Retinal pigment epithelial cell (primary cell): ENCODE measurements at places on chromosomes 3 and 15.
A peak's percentile ranks its signal among the peaks of the same experiment; 100 is the strongest.

GRCh38 chr3:13325892-13326443 is 94.2 kb downstream of the NUP210 start:
- DNase-seq, result no peak

DNA sequence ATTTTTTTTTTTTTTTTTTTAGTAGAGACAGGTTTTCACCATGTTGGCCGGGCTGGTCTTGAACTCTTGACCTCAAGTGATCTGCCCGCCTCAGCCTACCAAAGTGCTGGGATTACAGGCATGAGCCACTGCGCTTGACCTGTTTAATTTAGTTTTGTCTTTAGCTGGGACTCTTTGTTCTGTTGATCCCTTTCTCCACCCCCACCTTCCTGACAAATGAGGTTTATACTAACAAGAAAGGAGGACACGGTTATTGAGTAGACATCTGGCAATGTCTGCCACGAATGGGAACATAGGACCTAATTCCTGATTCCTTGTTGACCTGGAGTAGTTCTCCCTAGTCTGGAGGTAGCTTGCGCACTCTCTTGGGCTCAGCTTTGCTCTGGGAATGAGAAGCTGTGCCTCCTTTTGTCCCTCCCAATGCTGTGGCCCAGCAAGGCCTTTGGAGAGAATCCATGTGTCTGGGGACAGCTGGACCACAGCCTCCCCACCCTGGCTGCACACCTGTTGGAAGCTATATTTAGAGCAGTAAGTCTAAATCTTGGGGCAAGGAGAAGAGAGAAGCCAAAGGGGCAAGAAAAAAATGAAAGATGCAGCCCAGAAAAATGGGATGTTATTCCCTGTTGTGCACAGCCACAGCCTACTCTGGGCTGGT is 53.2 kb upstream of the ADPGK start:
- no peak for DNase-seq

DNA sequence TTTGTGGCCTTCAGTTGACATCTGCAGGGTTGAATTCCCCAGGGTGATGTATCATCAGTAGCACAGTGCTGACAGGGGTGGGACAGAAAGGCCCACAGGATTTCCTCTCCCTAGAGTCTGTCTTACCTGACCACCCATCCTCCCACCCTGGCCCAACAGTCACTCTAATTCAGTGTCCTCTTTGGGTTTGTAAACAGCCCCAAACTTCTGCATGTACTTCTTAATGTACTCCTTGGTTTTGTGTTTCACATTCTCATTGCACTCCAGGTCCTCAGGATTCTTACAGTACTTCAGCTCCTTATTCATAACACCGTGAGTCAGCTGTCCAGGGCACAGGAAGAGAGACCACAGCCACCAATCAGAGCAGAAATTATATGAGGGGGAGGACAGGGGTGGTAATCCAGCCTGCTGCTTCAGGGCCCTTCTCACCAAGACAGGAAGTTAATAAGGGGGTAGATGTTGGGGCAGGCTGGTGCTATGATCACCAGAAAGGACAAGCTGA is 37.5 kb downstream of the NBEAL2 start:
- DNase-seq, result peak; percentile 31

- DNase-seq, result no peak
Measured at GRCh38 chr15:80041494-80042253, 17.8 kb upstream of the ZFAND6 start.

DNA sequence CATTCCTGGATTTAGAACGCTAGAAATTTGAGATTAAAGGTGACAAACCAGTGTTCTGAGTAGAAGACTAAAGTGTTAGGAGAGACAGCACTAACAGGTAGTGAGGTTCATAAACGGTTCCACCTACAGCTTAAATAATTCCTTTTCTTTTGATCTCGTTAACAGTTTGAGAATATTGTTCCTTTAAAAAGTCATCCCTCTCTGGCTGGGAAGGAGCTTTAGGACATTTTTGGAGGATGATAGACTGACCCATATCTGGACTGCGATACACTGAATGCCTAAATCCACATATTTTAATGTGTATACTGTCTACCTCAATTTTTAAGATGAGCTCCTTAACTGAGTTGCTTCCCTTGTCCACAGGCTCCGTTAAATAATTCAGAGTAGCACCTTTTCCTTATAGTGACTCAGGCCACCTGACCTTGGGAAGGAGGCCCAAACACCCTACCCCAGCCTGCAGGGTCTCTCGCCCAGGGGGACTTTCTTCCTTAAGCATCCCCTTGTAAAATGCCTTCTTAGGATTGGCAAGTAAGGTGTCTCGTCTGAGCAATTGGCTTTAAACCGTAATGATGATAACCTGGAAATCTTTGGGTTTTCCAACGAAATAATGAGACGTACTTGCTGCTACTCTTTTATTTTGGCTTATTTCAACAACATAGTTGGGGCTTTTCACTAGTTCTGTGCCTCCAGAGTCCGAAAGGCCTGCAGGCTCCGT is 3.3 kb downstream of the TRIM71 start:
- DNase-seq, result no peak

DNA sequence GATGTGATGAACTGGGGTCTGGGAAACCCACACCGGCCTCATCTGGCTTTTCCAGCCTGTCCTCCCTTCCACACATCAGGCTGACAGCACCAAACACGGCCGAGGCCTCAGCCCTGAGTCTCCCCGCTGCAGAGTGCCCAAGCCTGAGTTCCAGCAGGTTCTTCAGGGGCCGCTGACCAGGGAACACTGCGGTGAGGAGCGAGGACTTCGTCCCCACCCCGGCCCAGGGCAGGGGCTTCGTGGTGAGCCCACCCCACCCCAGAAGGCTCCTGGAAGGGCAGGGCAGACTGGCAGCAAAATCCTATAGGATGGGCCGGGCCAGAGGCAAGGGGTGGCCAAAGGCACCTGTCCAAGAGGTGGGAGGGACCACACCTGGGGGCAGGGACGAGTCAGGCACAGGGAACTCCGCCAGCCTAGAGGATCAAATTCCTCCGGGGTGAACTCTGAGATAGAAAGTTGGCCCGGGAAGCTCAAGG is at the start of gene SLC51A:
TSS of gene SLC51A (plus strand) at position 446 of the 476 bp plus-strand sequence. CDS start 179 bp downstream, outside the sequence.
- no peak for DNase-seq

- no peak for DNase-seq
Measured at GRCh38 chr3:84893211-84893610, 65.6 kb upstream of the CADM2 start.

GRCh38 chr15:96307856-96308394 is 22.6 kb upstream of the NR2F2 start:
- DNase-seq, result no peak

DNA sequence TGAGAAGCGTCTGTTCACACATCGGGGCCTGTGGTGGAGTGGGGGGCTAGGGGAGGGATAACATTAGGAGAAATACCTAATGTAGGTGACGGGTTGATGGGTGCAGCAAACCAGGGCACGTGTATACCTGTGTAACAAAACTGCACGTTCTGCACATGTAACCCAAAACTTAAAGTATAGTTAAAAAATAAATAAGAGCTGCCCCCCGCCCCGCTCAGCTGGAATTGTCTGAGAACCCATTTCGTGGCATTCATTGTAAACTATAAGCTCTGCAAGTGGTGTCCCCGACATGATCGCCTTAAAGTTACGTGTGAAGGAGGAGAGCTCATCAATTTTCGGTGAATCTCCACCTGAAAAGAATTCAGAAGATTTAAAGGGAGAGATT is 7.3 kb upstream of the LIPH start:
- no peak for DNase-seq

DNA sequence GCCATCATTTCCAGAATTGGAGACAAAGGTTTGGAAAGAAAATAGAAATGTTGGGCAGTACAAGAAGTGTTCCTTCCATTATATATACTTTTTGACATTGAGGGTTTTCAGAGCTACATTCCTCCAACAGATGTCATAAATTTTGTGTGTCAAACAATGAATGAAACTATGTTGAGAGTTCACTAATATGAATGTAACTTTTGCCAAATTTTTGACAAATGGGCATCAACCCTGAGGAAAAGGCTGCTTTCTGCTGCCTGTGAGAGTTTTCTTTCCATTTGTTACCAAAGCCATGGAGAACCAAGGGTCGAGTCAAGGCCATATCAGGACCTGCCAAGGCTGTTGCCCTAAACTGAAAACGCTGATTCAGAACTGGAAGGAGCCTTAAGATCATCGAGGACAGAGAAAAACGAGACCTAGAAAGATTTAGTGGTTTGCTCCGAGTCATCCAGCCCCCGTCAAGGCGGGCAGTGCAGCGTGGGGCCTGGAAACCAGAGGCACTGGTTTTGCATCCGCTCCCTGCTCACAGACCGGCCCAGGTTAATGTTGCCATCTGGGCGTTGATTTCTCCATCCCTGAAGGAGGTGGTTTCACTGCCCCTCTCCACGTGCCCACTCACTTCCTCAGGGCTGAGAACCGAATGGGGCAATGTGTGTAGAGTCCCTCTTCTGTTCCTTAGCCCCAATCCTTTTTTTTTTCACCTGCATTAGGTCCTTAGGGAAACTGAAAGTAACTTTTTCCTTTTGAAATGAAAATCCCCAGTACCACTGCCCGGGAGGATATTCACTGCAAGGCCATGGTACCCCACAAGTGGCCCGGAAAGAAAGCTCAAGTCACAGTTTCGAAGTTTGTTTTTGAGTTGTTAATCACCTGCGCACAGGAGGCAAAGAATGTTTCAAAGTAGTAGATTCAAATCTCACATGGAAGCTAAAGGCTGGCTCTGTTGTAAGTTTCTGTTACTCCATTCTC is 32.8 kb downstream of the TPM1 start:
- no peak for DNase-seq

- DNase-seq, result no peak
Measured at GRCh38 chr15:77808075-77808474, 175.4 kb upstream of the LINGO1 start.

- DNase-seq, result no peak
Measured at GRCh38 chr3:115350606-115351005, 203.5 kb upstream of the ZBTB20 start.

GRCh38 chr3:105355408-105356061 is 11.2 kb upstream of the ALCAM start:
- no peak for DNase-seq

DNA sequence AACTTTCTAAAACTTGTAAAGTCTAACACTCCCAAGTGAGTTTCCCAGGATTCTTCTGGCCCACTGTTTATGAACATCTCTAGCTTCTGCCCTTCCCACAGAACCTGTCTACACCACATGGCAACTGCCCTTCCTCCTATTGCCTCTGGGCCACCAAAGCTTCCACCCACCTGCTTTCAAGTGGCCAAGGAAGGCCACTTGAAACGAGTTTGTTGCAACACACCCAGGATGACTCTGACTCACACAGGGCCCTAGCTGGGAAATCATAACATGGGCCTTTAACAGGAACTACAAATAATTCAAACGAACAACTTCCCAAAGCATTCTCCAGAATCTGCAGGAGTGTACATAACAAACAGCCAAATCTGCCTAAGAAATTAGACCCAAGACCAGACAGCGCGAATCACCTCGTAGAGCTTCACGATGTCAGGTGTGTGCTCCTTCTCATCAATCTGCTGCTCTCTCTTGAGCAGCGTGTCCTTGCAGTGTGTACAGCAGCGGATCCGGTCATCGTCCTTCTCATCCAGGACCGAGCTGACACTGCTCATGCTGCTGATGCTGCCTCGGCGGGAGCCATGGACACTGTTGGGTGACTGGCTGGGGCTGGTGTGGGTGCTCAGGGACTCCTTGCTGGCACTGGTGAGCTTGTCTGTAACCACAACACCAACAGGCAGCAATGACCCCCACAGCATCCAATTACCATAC is 16.8 kb downstream of the RBSN start:
- DNase-seq, result no peak

DNA sequence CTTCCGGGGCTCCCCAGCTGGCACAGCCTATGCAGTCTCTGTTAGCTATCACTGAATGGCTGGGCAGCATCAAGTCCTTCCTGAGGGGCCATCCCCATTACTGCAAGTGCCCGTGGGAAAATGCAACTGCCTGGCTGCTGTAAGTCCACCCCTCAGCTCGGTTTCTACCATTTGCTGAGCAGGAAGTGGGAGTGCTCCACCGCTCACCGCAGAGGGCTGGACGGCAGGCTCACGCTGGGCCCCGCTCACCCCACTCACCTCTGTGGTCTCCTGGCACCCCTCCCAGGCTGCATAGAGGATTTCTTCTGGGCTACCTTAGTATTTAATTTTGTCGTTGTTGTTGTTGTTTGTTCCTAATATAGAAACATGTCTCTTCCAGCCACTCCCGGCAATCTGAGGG is 270.2 kb downstream of the PLCL2 start:
- DNase-seq, result no peak

DNA sequence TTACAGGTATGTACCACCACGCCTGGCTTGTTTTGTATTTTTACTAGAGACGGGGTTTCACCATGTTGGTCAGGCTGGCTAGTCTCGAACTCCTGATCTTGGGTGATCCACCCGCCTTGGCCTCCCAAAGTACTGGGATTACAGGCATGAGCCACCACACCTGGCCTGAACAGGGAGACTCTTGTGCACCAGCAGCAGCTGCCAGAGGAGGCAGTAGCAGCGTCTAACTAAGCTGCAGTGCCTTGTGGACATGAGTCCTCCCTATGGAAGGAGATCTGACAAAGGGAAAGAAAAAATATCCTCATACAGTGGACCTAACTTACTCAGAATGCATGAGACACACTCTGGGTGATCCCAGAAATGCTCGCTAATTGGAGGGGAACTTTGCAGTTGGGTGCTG is 36.8 kb upstream of the NEO1 start:
- DNase-seq, result no peak
